Fibroblast of lung (primary cell): ENCODE measurements at places on chromosomes 11 and 22. TPM values are rescaled to one million over a fixed set of nuclear protein-coding genes. Genes with fewer than 3 reads are reported as not detected.

CALCA gene
- total RNA-seq, result not detected in 2 replicates

OR5P2 gene
- total RNA-seq, result 0.17 TPM in 1 of 2 replicates, not detected in the other

RASSF10 gene
- not detected in 2 replicates for total RNA-seq

MICAL3 gene
- 12.1 and 22.6 TPM in 2 replicates for total RNA-seq

TMEM191B gene
- total RNA-seq, result under 0.01 and 4.1 TPM in 2 replicates

GAL gene
- 1.5 and 5.4 TPM in 2 replicates for total RNA-seq

ZNF408 gene
- 6.9 and 7.9 TPM in 2 replicates for total RNA-seq

SDHAF2 gene
- total RNA-seq, result 34.4 and 61.8 TPM in 2 replicates
